ENCODE measurements at places on chromosomes 5 and 9.

GRCh38 chr9:37398464-37399025 is 24.0 kb upstream of the GRHPR start:
- no peak for DNase-seq

DNA sequence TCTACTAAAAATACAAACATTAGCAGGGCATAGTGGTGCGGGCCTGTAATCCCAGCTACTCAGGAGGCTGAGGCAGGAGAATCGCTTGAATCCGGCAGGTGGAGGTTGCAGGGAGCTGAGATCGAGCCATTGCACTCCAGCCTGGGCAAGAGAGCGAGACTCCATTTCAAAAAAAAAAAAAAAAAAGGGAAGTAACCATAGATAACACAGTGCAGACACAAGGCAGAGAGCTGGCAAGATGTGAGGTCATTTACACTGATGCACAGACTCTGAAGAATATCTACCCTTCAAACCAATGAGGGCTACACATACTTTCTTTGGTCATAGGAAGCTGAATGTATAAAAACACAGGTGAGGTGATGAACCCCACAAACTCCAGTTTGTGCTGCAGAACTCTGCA is 131.9 kb downstream of the DCP2 start:
- DNase-seq = no peak

- DNase-seq = no peak
Measured at GRCh38 chr5:60287174-60287771, 393.7 kb upstream of the PDE4D start.

- DNase-seq = no peak
Measured at GRCh38 chr9:112015736-112016135, 119.1 kb downstream of the UGCG start.

GRCh38 chr9:87503927-87504326 is 6.3 kb downstream of the DAPK1 start:
- DNase-seq = no peak

DNA sequence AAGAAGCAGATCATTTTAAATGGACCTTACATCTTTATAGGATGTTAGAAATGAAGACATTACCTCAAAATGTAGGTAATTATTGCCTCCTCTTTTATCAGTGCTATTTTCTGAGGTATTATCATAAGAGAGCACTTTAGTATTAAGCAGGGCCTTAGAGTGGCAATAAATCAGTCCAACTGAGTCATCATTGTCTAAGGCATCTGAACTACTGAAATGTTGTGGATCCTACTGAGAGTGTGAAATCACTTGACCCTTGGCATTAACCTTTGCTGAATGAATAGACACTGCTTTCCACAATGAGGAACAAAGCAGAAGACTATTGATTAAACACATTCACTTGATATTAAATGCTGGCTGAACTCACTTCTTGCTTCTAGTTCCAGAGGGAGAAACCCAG is 224.6 kb upstream of the ARRDC3 start:
- no peak for DNase-seq

DNA sequence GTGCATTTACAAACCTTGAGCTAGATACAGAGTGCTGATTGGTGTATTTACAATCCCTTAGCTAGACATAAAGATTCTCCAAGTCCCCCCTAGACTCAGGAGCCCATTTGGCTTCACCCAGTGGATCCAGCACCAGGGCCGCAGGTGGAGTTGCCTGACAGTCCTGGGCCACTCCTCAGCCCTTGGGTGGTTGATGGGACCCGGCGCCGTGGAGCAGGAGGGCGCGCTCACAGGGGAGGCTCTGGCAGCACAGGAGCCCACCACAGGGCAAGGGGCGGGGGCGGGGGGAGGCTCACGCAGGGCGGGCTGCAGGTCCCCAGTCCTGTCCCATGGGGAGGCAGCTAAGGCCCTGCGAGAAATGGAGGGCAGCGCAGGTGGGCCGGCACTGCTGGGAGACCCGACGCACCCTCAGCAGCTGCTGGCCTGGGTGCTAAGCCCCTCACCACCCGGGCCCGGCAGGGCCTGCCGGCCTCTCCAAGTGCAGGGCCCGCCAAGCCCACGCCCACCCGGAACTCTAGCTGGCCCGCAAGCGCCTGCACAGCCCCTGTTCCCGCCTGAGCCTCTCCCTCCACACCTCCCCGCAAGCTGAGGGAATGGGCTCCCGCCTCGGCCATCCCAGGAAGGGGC is 613.5 kb downstream of the TLE4 start:
- DNase-seq = no peak

DNA sequence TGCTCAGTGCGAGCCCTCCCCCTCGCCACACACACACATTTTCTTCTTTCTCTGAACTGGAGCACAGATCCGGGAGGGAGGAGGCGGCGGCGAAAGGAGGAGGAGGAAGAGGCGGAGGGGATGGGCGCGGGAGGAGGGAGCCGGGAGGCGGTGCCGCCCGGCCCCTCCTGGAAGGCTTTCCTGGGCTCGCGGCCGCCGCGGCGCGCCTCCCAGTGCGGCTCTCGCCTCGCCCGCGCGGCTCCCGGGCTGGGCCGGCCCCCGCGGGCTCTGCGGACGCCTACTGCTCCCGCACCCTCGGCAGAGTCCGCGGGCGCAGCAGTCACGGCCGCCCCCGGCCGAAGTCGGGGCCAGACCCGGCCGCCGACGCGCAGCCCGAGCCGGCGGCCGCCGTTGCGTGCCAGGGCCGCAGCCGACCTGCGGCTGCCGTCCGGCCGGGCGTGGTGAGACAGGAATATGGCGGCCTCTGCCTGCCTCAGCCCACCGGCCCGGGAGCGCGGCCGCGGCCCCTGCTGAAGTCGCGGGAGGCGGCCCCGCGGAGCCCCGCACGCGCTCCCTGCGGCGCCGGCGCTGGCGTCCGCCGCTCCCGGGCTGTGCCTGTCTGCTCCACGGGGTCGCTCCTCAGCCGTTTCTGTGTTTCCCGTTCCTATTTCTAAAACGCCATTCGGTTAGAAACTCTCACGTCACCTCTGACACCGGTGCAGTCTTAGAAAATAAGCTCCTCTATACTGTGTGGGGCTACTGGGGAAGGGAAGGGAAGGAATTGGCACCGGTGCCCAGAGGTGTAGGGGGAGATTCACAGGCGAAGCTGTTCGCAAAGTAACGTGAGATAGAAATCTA is 500 bp upstream of the GNAQ start:
- peak; percentile 79 for DNase-seq

DNA sequence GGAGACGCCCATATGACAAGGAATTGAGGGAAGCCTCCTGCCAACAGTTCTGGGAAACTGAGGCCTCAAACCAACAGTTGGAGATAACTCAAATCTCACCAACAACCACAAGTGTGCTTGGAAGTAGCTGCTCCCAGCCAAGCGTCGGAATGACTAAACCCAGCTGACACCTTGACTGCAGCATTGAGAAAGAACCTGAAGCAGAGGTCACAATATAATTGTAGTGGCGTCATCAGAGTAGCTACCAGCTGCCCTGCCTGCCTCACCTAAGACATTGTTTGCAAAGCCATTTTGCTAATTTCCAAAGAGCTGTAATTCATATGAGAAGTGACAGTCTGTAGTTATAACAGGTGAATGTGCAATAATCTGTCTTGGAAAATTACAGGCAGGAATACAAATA is 40.8 kb upstream of the ANKRD31 start:
- DNase-seq = peak; percentile 24

Data from NCI-H1105 (cell line).